ENCODE measurements at places on chromosomes 4 and X.

DNA sequence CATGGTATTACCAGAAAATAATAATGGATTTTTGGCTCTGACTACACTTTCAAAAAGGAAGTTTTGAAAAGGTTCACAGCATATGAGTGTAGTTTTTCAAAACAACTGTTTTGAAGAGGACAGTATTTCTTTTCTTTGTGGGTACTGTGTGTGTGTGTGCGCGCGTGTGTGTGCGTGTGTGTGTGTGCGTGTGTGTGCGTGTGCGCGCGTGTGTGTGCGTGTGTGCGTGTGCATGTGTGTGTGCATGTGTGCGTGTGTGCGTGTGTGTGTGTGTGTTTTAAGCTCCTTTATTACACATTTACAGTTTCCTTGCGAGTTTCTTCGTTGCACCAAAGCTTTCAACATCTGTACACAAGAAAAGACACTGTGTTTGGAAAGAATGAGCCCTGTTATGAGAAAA, 755.4 kb downstream of the SH3BGRL start:
- no peak for DNase-seq

GRCh38 chrX:20420058-20420457, 153.3 kb upstream of the RPS6KA3 start:
- DNase-seq, result no peak

- DNase-seq, result no peak
These were observed 2284.8 kb downstream of the ARAP2 start for GRCh38 chr4:33959519-33959918.

DNA sequence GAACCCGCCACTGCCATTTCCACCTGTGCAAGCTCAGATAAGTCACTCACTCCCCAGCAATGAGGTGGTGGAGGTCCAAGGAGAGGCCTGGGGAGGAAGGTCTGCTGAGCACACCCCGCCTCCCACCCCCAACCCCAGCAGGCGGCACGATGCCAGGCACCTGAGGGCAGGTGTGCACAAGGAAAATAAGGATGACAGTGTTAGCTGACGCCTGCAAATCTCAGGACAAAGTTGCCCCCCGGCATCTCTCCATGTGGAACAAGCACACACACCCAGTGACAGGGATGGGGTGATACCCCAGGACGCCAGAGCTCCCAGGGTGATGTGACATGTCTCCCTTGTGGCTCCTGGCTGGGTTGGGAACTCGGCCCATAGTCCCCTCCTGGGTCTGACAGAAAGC, 9.9 kb downstream of the JAKMIP1 start:
- no peak for DNase-seq

GRCh38 chr4:166091912-166092510, 219.0 kb downstream of the TLL1 start:
- DNase-seq, result peak; percentile 2

GRCh38 chr4:15253349-15253748, 174.5 kb upstream of the C1QTNF7 start:
- no peak for DNase-seq

DNA sequence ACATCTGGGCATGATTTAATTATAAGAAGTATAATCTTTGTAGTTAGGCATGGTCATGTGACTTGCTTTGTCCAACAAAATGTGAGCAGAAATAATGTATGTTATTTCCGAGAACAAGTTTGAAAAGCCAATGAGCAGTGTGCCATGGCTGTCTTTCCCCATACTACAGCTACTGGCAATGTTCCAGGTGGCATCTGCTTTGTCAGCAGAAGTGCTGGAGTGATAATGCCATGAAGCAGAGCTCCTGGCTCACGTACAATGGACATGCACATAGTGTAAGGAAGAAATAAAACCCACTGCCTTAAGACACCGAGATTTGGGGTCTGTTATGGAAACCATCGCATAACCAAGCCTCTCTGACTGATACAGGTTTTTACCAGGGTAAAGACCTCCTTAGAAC, 212.6 kb upstream of the RASGEF1B start:
- DNase-seq, result no peak

GRCh38 chr4:82610041-82610440, 48.3 kb upstream of the TMEM150C start:
- no peak for DNase-seq

- no peak for DNase-seq
These were observed 578.0 kb downstream of the BCOR start for GRCh38 chrX:39519566-39520301.

DNA sequence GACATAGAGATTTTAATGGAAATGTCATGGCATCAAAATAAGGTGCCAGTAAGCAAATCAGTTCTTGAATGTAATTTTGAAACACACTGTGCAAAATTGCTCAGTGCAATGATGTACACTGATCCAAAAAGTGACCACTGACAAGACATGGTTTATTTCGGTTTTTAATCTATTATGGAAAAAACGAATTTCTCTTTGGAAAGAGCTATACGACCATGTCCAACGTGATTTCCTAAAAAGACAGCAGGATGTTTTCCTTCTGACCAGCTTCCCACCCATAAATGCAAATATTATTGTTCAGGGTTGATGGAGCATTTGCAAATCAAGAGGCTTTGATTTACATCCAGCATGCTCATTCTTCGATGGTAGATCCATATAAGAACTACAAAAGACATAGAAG, 17.1 kb upstream of the MAGEA1 start:
- no peak for DNase-seq

GRCh38 chrX:74117962-74118902, 185.7 kb upstream of the ZCCHC13 start:
- no peak for DNase-seq

- no peak for DNase-seq
These were observed 28.6 kb downstream of the TRPC3 start for GRCh38 chr4:121923306-121923705.

DNA sequence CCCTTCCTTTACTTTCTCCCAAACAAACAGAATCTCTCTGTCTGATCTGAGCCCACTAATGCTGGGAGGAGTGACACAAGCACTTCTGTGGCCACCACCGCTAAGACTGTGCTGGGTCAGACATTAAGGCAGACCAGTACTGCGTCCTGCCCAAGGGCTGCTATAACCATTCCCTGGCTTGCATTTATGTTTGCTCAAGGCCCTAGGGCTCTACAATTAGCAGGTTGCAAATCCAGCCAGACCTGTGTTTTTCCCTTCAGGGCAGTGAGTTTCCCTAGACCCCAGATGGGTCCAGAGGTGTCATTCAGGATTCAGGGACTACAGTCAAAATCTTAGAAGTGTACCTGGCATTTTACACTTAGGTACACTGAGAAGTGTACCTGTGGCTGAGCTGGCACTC, 89.7 kb downstream of the SPANXN4 start:
- DNase-seq, result no peak

DNA sequence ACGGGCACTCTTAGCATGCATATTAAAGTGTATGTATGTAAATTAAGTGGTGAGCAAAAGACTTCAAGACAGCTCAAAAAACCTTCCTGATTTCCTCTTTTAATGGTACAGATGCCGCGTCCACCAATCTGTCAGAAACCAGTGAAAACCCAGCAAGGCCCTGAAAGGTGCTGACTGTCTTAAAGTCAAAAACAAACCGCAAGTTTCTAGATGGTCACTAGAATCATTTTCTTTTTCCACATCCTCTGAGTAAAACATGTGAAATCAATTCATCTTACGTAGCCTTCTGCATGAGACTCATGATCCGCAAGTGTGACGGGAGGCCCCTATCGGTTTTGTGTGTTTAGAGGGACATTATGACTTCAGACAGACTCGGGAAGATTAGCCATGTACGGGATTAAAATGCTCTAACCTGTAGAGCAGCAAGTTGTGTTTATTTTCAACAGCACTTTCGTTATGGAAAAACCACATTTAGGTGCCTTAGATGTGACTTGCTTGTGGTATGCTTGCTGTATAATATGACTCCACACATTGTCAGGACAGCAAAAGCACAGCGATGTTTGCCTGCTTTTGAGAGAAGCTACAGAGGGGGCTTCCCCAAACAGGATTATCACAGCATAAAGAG, 88.2 kb upstream of the STS start:
- no peak for DNase-seq

GRCh38 chr4:41217374-41217773, 3.0 kb upstream of the APBB2 start:
- DNase-seq, result no peak

DNA sequence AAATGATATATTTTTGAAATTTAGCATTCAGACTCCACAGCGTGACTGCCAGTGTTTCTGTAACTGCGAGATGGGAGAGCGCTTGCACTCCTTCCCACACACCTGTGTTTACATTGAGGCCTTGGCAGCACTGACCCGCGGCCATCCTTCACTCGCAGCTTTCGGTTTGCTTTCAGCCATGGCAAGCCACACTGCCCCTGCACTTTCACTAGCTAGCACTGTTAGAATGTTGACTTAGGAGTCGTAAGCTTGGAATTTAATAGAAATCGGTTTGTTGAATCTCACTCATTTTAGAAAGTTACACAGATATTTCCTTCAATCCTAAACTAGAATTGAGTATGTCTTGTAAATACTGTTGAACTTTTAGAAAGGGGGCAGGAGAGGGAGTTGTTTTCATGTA, 136.2 kb downstream of the CFAP299 start:
- DNase-seq, result no peak

DNA sequence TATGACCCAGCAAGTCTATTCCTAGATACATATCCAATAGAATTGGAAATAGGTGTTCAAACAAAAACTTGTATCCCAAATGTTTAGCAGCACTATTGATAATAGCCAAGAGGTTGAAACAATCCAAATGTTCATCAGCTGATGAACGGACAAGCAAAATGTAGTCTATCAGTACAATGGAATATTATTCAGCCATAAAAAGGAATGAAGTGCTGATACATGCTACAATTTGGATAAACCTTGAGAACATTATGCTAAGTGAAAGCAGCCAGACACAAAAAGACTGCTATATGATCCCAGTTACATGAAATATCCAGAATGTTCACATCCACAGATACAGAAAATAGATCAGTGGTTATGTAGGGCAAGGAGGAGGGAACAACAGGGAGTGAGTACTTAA, 50.1 kb downstream of the PLAC1 start:
- DNase-seq, result no peak

- no peak for DNase-seq
These were observed 34.0 kb downstream of the VEGFC start for GRCh38 chr4:176758731-176759130.

GRCh38 chrX:106007815-106008214, 30.7 kb downstream of the SERPINA7 start:
- DNase-seq, result no peak

DNA sequence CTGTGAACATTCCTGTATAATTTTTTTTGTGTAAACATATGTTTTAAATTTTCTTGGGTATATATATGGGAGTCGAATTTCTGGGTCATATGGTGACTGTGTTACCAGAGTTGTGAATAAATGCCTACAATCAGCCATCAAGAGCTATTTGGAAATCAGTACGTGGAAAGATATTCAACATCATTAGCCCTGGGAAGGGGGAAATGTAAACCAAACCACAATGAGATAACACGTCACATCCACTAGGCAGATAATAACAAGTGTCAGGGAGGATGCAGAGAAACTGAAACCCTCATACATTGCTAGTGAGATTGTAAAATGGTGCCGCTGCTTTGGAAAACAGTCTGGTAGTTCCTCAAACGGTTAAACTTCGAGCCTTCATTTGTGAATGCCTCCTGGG, 43.9 kb downstream of the LUZP4 start:
- DNase-seq, result no peak

DNA sequence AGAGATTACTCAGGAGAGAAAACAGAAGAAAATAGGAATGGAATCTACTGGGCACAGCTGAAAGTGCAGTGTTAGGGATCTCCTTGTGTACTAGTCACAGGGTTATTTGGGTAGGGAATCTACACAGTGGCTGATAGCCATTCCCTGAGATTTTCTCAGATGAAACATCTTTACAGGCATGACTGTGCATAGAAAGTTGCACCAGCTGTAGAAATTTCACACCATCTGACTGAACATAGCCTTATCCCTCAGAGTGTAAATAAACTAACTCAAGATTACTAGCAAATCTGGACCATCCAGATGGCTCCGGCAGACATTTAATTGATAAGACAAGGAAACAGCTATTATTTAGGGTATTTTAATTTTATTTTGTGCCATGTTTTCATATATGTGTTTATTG, 2053.5 kb upstream of the TENM3 start:
- DNase-seq, result no peak

DNA sequence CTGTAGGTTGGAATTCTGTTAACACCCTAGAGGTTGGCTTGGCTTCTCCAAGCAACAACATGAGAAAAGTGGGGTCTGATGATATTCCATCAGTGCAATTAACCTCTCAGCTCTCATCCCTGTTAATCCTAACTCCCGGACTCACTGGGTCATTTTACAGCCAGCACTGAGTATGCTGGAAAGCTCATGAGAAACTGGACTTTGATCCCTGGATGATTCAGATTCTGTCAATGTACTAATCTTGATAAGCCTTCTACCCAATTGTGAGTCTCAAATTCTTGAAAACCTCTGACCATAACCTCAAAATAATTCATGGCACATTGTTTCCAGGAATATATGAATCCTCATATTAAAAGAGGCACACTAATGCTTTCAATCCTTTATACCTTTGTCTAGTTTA, 244.3 kb upstream of the DCAF8L1 start:
- DNase-seq, result no peak

- no peak for DNase-seq
These were observed 2.6 kb downstream of the CNOT6L start for GRCh38 chr4:77816546-77816945.

DNA sequence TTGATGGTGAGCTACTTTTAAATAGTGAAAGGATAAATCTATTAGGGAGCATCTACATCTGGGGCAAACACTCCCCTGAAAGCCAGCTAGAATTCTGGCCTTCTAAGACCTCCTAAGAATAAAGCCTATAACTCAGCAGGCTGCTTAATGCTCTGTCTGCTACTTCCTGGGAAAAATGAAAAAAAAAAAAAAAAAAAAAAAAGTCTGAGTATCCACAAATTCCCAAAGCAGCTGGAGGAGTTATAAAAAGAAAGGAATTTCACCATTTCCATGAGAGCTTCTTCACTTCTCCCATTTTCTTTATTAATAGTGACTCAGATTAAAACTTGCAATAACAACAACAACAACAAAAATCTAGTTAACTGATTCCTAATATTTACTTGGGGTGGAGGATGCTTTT, 511.2 kb downstream of the INPP4B start:
- no peak for DNase-seq

GRCh38 chr4:53722110-53722509, 130.8 kb upstream of the LNX1 start:
- DNase-seq, result no peak

DNA sequence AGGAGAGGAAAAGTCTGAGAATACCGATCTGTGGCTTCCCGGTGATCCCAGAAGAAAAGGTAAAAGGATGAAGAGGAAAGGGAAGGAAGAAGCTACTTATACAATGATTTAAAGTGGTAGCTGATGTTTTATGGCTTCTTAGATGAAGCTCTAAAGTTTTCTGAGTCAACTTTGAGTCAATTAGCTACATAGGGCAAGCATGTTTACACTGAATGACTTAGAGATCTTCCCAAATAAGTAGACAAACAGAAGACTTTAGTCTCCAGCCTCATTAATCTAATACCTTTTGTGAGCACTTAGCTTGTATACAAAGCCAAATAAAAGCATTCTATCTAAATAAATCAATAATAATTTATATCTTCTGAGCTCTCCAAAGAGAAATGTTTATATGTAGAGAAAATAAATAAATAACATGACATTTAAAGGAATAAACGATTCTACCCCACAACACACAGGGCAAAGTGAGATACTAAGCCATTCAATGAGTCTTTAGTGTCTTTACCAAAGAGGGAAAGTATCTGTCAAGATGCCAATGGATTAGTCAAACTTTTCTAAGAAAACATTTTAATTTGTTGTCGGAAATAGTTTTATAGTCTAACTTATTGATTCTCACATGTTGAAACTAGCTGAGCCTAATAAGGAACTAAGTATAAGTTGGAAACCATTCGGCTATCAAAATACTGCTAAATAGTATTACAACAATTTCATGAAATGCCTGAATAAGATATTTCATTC, 46.0 kb upstream of the TMEM184C start:
- no peak for DNase-seq

GRCh38 chr4:138393886-138394610, 151.9 kb upstream of the SLC7A11 start:
- DNase-seq, result no peak
